Mesothelial cell of epicardium (in vitro differentiated cells): ENCODE measurements at places on chromosomes 3 and 15.

DNA sequence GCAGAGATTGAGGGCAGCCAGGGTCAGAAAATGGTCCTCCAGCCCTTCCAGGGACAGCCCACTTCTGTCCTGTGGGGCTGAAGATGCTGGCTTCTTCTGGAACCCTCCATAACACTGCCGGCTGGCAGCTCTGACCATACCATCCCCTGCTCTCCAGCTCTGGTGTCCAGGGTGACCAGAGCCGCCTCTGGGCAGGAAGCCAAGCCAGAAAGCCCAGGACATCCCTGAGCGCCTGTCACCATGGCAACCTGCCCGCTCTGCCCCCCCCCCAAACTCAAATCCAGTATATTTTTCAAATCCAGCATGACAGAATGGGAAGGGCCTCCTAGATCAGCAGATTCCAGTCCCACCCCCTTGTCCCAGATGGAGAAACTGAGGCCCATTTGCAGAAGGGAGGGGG is 420 bp upstream of the TMIE start:
- no peak for DNase-seq

- no peak for DNase-seq
Measured at GRCh38 chr3:11187681-11188080, 33.4 kb downstream of the HRH1 start.

- no peak for DNase-seq
Measured at GRCh38 chr3:69409831-69410230, 23.9 kb upstream of the FRMD4B start.

DNA sequence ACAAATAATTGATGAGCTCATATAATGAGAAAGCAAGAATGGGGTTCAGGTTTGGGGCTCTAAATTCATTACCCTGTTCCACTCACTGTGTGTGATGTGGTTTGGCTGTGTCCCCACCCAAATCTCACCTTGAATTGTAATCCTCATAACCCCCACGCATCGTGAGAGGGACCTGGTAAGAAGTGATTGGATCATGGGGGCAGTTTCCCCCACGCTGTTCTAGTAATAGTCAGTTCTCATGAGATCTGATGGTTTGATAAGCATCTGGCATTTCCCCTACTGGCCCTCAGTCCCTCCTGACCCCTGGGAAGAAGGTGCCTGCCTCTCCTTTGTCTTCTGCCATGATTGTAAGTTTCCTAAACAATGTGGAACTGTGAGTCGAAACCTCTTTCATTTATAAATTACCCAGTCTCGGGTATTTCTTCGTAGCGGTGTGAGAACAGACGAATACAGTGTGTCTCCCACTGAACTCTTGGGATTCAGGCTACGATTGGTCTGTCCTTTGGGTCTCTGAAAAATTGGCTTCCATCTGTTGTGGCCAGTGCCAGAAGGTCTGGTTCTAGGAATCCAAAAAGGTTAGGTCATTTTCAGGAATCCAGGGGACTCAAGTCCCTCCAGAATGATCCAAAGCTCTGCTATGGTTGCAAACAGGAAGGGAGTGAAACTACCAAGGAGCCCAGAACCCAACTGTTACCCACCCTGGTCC is 87.7 kb downstream of the XXYLT1 start:
- DNase-seq = no peak

- DNase-seq = no peak
Measured at GRCh38 chr3:51955893-51956770, 951 bp downstream of the GPR62 start.

- no peak for DNase-seq
Measured at GRCh38 chr3:55868347-55868746, 381.2 kb upstream of the WNT5A start.

- no peak for DNase-seq
Measured at GRCh38 chr3:30500666-30501399, 105.6 kb upstream of the TGFBR2 start.

GRCh38 chr3:186839874-186840641 is 2.5 kb upstream of the ADIPOQ start:
- DNase-seq = no peak

GRCh38 chr15:37008205-37008604 is 92.1 kb downstream of the MEIS2 start:
- DNase-seq = no peak

- no peak for DNase-seq
Measured at GRCh38 chr15:50137893-50138292, 18.9 kb upstream of the ATP8B4 start.

GRCh38 chr15:68897016-68897415 is 33.3 kb upstream of the SPESP1 start:
- no peak for DNase-seq

GRCh38 chr3:32452009-32452408 is 50.6 kb downstream of the CMTM6 start:
- no peak for DNase-seq

GRCh38 chr3:1318296-1319005 is 225.6 kb downstream of the CNTN6 start:
- DNase-seq = no peak

- no peak for DNase-seq
Measured at GRCh38 chr3:13400114-13400673, 19.9 kb downstream of the NUP210 start.

DNA sequence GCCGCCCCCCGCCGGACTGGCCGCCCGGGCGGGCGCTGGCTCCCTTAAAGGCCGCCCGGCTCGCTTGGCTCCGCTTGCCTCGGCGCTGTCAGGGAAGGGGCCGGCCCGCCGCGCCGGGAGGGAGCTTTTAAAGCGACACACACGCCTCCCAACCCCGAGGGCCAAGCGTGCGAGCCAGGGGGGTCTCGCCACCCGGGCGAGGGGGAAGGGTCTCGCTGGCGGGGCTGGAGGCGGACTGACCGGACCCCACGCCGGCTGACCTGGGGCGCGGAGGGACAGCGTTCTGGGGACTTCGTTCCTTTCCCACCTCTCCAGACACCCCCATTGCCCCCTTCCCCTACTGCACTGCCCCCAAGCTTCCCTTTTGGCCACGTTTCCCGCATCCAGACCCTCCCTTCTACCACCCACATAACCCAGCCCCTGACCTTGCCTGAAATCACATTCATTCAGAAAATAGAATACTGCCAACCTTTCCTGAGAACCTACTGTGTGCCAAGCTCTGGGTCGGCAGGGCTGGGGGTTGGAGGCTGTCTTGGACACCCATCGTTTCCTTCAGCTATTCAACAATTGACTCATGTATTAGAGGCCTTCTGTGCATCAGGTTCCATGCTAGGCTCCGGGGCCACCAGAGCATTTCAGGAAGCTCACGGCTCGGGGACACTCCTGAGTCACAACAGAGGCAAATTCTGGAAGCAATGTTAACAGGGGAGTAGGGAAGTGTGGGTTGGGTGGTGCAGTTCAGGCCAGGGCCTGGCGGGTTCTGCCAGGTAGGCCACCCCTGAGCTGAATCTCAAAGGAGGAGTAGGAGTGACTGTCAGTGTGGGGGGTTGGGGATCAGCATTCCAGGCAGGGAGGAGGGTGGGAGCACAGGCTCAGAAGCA is at the start of gene INSYN1:
INSYN1 (minus strand) TSS at position 102 of the 881 bp plus-strand sequence. CDS start 2,221 bp downstream, outside the sequence.
- DNase-seq = no peak
